Activated CD4-positive, alpha-beta T cell treated with anti-CD3 and anti-CD28 coated beads for 24 hours (primary cell): ENCODE measurements at places on chromosomes 1 and 21.

DNA sequence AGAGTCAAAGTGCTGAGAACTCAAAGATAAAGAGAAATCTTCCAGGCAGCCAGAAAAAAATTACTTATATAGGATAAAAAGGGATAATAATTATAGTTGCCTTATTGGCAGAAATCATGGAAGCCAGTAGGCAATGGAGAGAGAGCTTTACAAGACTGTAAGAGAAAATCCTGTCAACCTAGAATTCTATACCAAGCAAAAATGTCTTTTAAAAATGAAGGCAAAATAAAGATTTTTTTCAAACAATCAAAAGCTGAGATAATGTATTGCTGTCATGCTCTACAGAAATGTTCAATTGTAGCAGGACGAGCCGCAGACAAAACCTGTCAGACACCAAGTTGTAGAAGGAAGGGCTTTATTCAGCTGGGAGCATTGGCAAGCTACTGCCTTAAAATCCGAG lies 26.8 kb upstream of the RAB4A start:
- no peak for DNase-seq

GRCh38 chr1:32765570-32766327 lies 51.4 kb downstream of the YARS1 start:
- no peak for DNase-seq

- no peak for DNase-seq
These were observed 44.1 kb upstream of the BCL10 start for GRCh38 chr1:85320371-85321131.

DNA sequence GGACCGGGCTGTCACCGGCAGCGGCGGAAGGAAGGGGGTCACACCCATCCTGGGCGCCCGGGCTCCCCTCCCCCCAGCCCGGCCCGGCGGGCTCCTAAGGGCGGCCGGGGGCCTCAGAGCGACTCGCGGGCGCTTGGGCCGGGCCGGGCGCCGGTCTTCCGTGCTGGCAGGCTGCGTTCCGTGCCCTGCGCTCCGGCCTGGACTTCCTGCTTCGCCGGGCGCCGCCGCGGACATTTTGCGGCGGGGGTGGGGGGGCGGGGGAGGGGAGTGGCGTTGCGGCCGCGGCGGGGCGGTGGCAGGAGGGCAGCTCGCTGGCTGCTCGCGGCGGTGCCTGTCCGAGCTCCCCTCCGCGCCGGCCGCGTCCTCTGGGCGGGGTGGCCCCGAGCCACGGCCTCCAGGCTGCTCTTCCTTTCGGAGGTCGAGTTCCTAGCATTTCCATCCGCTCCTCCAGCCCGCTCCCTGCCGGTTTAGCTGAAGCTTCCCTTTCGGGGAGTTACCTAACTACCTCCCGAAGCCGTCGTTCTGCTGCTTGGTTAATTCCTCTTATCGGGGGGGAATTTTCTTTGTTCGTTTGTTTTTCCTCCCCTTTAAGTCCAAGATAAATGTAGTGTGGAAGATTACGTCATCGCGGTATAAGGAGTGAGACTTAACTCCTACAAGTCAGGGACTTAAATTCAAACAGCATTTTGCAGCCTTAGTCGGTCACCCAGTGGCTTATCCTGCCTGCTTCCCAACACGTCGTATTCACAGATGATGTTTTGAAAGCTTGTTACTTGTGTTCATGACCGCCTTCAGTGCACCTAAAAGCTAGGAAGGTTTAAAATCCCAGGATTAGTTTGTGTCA lies 730 bp downstream of the CDC42 start:
- no peak for DNase-seq

DNA sequence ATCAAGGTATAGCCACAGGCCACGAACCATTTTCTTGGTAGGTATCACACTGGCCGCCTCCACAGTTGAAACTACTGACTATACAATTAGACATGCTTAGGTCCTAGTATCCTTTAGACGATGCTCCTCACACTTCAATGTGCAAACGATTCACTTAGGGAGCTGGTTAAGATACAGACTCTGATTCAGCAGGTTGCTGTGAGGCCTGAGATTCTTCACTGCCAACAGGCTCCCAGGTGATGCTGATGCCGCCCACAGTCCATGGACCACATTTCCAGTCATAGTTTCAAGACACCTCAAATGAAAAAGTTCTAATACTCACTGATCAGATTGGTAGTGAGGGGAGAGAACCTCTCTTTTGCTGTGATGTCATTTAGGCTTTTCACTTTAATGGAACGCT lies 6.8 kb downstream of the ATP5PO start:
- DNase-seq, result no peak
